DND-41 (cell line): ENCODE measurements at places on chromosomes 2 and 18.

- DNase-seq = peak; percentile 12
Observed at GRCh38 chr2:240832205-240832727, 12.2 kb upstream of the KIF1A start.

DNA sequence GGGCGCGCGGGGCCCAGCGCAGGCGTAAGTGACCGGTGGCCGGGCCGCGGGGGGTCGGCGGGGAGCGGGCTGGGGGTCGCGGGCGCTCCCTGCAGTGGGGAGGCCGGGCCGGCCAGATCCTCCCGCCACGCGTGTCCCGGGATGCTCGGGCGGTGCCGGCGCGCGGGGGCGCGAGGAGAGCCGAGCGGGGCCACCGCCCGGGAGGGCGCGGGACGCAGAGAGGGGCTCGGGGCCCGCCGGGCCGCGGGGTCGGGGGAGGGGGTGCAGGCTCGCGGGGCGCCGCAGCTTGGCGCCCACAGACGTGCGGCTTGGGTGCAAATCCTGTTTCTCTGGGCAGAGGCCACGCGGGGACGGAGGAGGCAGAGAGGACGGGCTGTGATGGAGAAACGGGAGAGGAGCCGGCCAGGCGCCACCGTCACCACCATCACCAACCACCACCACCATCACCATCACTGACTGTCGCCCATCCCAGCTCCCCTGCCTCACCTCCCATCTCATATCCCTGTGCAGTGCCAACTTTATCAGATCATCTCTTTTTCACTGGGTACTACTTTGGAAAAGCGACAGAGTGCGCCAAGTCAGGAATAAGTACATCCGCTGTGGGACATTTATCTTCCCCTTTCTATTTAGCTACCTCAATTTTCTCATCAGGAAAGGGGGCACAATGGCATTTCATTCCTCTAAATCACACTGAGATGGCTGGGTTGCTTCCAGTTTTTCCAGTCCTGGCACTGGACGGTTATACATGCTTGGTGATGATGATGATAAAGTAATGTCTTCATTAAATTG lies 97.2 kb upstream of the GPR45 start:
- DNase-seq = no peak

- DNase-seq = no peak
Observed at GRCh38 chr2:47277187-47277586, 122.1 kb upstream of the STPG4 start.

DNA sequence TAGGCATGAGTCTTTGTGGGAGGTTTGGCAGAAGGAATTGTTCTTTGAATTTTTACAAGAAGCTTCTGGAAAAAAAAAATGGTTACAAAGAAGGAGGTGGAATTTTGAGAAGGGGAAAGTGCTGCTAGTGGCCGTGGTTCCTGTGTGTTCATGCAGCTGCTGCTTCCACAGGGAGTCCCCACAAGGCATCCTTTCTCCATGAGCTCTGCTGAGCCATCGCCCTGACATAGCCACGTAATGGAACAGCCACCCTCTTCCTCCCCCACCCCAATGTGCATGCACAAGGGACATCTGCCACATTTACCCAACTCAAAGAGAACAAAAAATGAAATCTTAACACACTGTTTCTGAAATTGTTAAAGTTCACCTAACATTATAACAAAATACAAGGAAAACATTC lies 529.7 kb downstream of the SATB2 start:
- DNase-seq = no peak

DNA sequence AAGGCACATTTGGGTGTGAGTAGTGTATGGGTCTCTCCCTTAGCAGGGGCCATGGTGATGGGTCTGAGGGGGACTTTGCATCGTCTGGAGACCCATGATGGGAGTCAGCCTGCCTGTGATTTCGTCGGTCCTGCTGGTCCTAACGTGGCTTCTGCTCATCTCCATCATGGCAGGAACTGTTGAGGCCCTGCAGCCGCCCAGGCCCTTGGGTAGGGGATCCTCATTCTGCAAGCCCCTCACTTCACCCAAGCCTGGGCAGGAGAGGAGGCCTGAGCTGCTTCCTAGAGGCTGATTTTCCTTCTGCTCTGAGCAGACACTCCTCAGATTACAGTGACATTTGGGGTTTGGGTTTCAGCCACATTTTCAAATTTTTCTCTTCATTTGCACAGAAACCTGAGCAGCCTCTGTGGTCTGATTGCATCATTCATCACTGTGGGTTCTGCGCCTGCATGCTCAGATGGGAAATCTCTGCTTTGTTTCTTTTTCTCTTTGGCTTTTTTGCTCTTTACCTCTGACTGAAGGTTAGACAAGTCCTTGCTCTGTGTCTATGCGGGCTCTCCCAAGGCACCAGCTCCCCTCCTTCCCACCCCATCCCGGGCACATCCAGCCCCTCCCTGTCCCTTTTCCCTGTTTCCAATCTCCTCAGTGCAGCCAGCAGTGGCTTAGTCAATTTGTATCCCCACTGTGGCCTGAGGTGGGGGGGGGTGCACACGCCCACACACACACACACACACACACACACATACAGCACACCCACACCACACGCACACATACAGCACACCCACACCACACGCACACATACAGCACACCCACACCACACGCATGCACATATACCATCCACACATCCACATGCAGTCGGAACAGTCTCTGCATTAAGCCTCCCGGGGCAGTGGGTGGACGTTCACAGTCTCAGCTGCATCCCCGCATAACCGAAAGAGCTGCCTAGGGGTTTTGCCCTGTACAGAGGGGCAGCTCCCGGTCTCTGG lies 305.4 kb upstream of the HS6ST1 start:
- DNase-seq = peak; percentile 76

GRCh38 chr2:182448371-182448770 lies 21.5 kb upstream of the PDE1A start:
- no peak for DNase-seq

DNA sequence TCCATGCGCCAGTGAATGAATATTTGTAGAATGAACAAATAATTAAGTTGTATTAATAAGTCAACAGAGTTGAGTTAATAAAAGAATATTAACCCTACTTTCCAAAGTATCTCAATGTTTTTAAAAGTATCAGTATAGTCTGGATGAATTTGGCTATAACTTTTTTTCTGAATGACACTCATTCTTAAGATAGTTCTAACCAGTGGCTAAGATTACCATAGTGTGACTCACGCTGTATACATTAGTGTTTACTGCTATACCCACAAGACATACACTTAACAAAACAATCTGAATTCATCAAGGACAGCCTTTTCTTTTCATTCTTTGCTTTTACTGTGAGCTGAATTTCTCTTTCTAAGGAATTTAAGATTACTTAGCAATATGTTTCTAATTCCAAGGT lies 77.0 kb upstream of the PDE1A start:
- no peak for DNase-seq

DNA sequence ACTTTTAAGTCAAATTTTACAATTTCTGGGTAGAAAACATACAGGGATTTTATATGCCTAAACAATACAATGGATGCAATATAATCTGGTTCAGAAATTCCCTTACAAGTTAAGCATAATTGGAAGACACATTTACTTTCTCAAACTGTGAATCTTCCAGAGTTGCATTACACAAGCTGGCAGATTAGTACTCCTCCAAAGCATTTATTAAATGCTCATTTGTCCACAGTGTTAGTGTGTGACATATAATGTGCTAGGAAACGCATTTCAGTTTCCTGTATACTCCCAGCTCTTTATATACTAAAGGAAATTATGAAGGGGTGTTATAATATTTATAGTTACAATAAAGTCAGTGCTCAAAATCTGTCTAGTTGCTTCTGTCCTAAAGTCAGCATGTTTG lies 239.0 kb upstream of the FIGN start:
- no peak for DNase-seq

DNA sequence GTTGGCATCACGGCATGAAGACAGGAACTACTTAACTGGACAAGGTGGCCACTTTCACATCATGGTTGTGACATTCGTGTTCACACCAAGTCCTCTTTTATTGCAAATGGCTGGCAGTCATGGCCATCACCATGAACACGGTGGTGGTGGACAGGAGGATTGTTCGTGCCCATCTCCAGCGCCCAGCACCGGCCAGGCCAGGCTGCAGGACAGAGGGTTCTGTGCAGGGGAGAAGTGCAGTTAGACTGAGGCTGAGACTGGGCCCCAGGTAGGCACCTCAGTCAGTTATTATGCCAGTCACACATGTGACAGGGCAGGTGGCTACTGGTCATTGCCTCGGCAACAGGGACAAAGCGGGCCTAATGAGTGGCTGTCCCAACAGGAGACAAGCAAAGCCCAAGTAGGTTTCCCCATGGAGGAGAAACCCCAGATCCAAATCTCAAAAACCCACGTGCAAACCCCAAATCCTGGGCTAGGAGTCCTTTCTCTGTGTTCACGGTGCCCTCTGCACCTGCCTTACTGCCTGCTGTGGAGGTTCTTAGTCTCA lies 468.1 kb upstream of the MYT1L start:
- no peak for DNase-seq

DNA sequence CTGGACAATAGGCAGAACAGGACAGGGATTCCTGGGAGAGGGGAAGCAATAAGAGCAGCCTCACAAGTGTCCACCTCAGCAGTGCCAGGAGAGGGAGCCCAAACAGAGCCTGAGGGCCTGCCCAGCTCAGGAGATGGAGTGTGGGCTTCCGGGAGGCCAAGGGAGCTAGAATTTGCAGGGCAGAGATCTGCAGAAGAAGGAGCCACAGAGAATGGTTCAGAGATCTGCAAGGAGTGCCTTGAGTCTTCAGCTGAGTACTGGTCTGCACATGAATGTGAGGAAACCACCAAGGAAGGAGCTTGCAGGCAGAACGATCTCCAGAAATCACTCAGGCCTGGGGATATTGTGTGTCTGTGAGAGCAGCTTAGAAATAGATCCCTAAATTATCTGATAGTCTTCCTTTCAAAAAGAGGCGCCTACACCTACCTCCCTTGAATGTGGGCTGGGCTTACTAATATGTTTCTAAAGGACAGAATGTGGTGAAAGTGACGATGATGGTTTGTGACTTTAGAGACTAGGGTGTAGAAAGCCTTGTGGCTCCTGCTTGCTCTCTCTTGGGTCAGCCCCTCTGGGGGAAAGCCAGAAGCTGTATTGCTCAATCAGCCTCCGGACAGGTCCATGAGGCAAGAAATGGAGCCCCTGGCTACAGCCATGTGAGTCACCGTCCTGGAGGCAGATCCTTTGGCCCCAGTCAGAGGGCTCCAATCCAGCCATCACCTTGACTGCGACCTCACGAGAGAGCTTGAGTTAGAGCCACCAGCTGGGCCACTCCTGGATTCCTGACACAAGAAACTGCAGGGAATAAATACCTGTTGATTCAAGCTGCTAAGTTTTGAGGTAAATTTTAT lies 7.6 kb upstream of the LPIN1 start:
- no peak for DNase-seq

DNA sequence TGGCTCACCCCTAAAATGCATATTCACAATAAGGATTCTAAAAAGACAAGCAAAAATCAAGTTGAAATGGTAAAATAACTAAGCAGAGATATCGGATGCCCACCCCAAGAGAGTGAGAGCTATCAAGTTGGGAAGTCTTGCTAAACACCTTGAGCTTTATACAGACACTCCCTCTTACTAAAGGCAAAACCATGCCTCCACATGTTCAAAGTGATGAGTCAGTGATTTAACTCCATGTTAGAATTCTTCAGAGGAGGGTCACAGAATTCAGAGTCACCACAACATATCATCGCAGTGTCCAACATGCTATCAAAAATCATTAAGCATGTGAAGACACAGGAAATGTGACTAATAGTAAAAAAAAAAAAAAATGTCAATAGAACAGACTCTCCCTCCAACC lies 20.6 kb upstream of the ST8SIA3 start:
- DNase-seq = no peak

- no peak for DNase-seq
Observed at GRCh38 chr2:38712871-38713270, 38.3 kb downstream of the SRSF7 start.

DNA sequence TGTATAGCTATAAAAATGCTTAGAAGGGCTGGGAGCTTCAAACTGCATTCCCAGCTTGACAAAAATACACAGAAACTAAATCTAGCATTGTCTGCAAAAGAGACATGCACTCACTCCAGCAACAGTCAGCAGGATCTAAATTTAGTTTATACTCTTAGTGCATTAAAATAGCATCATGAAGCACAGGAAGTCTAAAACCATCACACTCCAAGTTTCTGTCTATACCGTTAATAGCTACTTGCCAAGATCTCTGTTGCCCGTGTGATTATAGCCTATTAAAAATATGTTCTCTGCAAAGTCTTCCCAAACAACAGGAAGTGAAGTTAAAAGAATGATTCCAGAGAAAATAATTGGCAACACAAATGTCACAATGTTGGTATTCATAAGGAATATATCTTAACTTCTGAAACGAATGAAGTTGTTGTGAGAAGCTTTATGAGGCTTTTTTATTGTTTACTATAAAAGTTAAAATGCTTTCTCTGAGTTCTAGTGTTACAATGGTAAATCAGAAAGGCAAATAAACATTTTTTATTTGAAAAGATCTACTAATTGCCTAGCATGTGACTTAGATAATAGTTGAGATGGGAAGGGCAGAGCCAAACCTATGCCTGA lies 184.2 kb downstream of the ZNF385B start:
- no peak for DNase-seq

GRCh38 chr18:1499265-1499664 lies 594.6 kb downstream of the ADCYAP1 start:
- no peak for DNase-seq

DNA sequence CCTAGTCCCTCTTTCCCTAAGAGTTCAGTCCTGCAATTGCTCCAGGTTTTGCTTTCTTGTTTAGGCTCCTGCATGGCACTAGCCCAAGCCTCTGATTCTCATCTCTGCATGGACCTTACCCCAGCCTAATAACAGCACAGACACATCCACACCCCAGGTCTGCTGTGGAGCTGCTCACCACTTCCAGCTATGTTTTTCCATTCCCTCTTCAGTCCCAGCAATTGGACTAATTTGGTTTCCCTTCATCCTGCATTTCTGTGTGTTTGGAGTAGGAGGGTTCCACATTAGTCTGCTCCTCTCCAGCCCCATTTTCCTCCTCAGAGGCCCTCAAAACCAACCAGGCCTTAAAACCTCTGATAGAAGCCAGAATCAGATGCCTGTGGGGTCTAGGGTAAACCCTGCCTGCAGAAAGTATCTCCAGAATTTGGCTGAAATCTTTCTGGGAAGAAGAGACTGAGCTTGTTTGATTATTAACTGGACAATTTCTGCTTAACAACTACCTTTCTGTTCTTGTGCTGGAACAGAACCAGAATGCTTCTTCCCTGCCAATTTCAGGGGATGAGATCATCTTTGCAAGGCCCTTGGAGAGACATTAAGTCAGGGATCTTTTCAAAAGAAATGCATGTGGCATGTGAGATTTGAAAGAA lies 95.9 kb downstream of the GFPT1 start:
- DNase-seq = no peak

- no peak for DNase-seq
Observed at GRCh38 chr18:58605027-58606020, 23.6 kb downstream of the ALPK2 start.

DNA sequence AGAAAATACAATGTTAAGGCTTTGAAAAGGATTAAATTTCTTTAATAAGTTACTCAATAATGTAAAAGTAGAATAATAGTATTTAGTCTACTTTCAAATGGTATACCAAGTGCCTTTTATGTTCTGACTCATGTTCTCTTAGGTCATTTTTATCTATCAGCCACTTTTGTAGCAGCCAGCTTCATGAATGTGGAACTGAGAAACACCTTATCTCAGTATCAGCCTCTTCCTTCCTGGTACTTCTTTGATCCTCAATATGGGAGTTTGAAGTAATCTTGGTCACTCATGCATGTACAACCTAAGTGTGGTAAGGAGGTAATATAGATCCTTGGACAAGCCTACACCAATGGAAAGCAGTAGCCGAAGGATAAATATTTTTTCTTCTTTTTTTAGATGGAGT lies 180.4 kb upstream of the NRXN1 start:
- DNase-seq = no peak

- no peak for DNase-seq
Observed at GRCh38 chr2:187055463-187055862, 206.5 kb upstream of the ZSWIM2 start.

GRCh38 chr2:124919296-124919695 lies 894.2 kb downstream of the CNTNAP5 start:
- DNase-seq = no peak
